ENCODE measurements at places on chromosomes 16 and 17. TPM values are rescaled to one million over a fixed set of nuclear protein-coding genes. Genes with fewer than 3 reads are reported as not detected.

The UNC13D gene
- 3.2 TPM for total RNA-seq

The ETV4 gene
- 3.2 TPM for total RNA-seq

The NPIPA2 gene
- 0.28 TPM for total RNA-seq

The EVPLL gene
- total RNA-seq: not detected

The WNK4 gene
- total RNA-seq: 3.4 TPM

The IFI35 gene
- total RNA-seq: 15.9 TPM

The PPM1E gene
- 0.14 TPM for total RNA-seq

The CA10 gene
- not detected for total RNA-seq

The CIAO3 gene
- total RNA-seq: 34.6 TPM
